A172 (cell line): ENCODE measurements at places on chromosomes 5 and 9.

GRCh38 chr9:124066783-124067577 lies 55.4 kb downstream of the LHX2 start:
- no peak for DNase-seq

- DNase-seq, result no peak
These were observed 891.4 kb upstream of the C9orf72 start for GRCh38 chr9:28464481-28465216.

DNA sequence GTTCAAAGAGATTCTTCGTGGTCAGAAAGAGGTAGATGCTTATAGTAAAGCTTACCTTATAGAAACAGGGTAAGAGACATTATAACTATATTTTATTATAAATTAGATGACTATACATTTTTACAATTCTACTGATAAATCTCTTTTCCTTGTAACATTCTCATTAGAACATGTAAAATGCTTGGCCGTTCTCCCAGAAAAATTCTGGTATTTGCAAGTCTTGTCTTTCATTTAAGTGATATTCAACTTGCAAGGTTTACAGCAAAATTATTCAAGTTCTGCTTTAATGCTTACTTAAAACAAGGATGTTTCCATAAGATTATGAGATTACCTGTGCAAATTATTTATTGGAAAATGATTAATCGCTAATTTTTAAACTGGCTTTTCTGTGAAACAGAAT lies 41.3 kb upstream of the CDH18 start:
- DNase-seq, result no peak

- no peak for DNase-seq
These were observed 99.7 kb downstream of the THBS4 start for GRCh38 chr5:80134876-80135275.

DNA sequence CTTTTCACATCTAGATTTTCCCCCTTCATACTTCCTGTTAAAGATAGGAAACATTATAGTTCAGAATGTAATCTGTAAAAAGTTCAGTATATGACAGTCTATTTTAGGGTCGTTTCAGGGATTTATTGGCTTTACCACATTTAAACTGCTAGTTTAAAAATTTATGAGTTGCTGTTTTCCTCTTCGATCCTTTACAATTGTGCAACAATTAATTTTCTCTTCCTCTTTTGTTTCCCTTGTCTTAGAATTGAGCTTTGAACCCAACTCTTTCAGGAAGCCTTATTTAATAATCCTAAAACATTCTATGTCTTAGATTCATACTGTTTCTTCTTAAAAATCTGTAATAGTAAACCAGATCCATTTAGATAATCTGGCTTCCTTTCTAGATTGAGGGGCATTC lies 16.4 kb downstream of the ZSWIM6 start:
- DNase-seq, result no peak

DNA sequence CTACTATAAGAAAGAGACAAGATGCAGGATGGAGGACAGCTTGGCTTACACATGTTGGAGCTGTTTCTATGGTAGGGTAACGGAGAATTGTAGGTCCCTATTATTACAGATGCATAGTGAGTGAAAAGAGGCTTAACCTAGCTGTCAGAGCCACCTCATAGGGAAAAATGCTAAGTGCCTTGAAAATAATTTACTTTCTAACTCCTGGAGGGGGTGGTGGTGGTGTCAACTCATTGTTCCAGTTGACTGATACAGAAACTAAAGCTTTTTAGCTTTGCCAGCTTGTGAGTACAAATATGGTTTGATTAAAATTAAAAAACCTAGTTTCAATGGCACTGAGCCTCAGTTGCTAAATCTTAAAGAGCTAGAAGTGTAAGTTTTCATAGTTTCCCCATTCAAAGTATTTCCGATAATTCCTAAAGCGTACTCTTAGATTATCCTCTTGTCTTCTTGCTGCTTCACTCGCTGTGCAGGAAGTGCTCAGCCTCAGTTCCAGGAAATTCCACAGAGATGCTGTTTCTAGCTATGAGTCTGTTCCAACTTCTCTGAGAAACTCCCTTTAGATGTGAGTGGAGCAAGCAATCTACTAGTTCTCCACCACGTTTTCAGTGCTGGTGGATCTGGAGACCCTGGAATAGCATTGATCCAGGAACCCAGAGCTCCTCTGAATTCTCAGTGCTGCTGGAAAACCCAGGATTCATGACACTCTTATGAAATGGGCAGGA lies 265.2 kb downstream of the DMAC1 start:
- no peak for DNase-seq

DNA sequence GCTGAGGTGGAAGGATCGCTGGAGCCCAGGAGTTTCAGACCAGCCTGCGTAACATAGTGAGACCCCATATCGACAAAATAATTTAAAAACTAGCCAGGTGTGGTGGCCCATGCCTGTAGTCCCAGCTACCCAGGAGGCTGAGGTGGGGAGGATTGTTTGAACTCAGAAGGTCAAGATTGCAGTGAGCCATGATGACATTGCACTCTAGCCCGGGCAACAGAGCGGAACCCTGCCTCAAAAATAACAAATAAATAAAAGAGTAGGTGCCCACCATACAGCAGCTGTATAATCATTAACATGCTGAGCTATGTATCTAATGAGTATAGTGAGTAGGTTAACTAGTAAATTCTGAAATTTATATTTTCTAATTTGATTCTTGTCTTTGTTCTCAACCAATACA lies 11.0 kb upstream of the ATP6V0E1 start:
- no peak for DNase-seq

GRCh38 chr9:128505414-128505765 lies 871 bp downstream of the GLE1 start:
- DNase-seq, result no peak

DNA sequence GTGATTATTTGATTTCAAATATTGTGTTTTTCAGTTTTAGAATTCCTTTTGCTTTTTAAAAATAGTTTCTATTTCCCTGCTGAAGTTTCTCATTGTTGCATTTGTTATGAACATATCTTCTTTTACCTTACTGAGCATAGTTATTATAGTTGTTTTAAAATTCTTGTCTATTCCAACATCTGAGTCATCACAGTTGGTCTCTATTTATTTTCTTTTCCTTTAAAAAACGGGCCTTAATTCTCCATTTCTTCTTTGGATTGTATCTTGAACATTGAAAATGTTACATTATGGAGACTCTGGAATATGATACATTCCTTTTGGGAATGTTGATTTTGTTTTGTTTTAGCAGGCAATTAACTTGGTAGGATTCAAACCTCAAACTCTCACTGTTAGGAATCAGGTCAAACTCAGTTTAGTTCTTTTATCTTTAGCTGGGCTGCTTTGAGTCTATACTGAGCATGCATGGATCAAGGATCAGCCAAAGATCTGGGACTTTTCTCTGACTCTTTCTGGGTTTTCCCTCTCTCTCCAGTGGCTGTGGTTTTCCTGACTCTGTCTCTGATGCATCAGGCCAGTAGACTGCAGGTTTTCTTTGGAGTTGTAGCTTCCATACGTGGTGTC lies 70.3 kb downstream of the TEK start:
- DNase-seq, result peak; percentile 26

GRCh38 chr5:146327257-146327870 lies 11.3 kb upstream of the POU4F3 start:
- DNase-seq, result no peak

DNA sequence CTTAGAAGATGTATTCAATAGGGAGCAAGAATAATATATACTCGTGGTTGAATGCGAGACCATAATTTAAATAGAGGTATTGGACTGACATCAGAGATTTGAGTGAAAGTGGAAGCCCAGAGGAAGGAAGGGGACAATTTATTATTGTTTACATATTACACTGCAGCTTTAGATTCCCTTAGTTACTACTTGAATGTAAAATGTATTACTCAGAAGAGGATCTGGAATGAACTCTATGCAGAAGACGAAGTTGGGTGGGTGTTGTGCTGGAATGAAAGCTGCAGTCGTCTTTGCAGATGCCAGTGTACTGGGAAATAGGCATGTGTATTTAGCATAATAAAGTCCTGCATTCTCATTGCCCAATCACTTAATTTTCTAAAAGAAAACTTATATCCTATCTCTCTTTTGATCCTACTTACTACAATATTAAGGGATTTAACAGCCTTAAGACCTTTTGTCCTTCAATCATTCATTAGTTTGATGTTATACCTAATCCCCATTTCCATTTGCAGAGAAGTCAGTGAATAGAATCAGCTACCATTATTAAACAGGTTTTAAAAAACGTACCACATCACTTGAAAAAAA lies 570.7 kb upstream of the WWC1 start:
- DNase-seq, result no peak

DNA sequence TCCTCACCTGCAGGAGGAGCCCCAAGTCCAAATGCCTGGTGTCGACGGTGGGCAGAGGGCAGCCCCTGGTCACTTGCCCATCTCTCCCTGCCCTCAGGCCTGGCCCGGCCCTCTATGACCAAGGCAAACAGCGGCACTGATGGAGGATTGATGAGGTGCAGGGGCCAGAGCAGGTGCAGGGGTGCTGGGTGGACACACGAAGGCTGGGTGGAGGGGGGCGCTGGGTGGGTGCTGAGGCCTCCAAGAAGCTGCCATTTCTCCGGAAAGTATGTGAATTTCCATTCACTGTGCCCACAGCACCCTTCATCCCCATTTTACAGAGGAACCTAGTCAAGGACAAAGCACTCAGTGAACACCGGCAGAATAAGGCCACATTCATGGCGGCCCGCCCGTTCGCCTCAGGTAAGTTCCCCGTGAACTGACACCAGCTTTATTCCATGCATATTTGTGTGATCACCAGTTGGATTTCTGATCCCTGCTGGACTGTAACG lies 143.8 kb upstream of the PPP1R26 start:
- DNase-seq, result no peak

- peak; percentile 49 for DNase-seq
These were observed 196.5 kb downstream of the SNX18 start for GRCh38 chr5:54713923-54714581.

- DNase-seq, result no peak
These were observed 19.5 kb downstream of the RAPGEF1 start for GRCh38 chr9:131720330-131720729.

GRCh38 chr9:134808447-134808792 lies 72.2 kb upstream of the FCN2 start:
- DNase-seq, result no peak

DNA sequence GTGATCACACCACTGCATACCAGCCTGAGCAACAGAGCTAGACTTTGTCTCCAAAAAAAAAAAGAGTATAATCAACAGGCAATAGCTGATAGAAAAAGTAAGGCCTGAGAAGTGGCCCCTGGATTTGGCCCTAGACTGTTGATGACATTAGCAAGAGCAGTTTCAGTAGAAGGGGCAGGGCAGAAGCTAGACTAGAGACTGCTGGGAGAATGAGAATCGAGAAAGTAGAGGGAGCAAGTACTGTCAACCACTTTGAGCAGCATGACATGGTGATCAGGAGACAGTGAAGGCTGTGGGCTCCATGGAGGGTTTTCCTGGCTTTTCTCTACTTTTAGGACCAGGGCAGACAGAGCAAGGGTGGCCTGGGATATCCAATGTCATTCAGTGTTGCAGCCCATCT lies 34.9 kb upstream of the B4GALT1 start:
- no peak for DNase-seq

DNA sequence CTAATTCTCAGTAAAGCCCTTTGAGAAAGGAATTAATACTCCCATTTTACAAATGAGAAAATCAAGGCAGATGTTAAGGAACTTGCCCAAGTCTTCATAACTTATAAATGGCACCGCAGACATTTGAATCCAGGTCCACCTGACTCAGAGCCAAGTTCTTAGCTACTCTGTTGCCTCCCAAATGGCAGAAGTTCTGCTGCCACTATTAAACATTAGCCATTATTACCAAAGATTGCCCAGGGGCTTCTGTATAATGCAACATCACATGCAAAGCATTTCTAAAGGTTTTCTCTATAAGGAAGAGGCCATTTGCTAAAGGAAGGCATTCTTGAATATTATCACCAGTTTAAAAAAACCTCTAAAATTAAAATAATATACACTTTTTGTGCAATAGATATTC lies 28.3 kb downstream of the TPD52L3 start:
- no peak for DNase-seq

DNA sequence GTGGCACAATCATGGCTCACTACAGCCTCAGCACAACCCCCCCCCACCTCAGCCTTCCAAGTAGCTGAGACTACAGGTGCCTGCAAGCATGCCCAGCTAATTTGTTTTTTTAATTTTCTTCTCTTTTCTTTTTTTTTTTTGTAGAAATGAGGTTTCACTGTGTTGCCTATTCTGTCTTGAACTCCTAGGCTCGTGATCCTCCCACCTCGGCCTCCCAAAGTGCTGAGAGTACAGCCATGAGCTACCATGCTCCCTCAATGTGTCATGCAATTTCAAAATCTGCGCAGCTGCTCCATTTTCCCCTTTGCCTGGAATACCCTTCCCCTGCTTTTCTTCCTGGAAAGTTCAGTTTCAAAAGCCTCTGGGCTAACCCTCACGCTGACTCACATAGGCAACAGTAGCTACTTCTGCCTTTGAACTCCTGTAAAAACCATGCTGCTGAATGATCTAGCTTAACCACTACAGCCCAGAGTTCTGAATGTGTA lies 71.0 kb upstream of the IL7R start:
- DNase-seq, result no peak

DNA sequence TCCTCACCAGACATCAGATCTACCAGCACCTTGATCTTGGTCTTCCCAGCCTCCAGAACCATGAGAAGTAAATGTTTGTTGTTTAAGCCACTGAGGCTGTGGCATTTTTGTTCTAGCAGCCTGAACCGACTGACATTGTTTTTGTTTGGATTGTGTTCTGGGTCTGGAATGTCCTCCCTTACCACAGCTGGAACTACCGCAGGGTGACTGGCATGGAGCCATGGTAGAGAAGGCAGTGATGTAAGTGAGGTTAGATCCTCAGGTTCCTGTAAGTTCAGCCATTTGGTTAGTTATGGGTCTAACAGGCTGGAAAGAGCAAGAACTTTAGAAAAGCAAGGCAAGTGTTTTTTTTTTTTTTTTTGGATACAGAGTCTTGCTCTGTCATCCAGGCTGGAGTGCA lies 209.3 kb downstream of the DAB2IP start:
- peak; percentile 70 for DNase-seq

- peak; percentile 7 for DNase-seq
These were observed 4.2 kb upstream of the UGT3A2 start for GRCh38 chr5:36070687-36071571.

- DNase-seq, result no peak
These were observed 1.9 kb downstream of the B4GALT7 start for GRCh38 chr5:177601577-177602457.

GRCh38 chr9:98374385-98375051 lies 119.1 kb upstream of the TBC1D2 start:
- DNase-seq, result peak; percentile 68

DNA sequence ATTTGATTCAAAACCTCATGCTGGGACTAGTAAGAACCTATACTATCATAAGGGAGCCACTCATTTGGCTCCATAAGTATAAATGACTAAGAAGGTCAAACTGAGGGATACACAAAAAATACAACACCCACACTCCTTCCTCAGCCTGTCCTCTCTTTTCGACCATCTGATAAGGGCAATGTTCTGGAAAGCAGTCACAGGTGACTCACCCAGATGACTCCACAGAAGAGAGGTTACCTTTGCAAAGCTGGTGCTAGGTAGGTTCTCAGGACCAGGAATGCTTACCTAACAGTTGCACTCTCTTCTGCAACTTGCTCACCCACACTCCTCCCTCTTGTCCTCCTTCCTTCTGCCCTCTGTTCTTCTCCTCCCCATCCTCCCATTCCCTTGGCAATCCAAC lies 32.9 kb downstream of the LHFPL2 start:
- no peak for DNase-seq
